ENCODE measurements at places on chromosomes 7 and 10. TPM values are rescaled to one million over a fixed set of nuclear protein-coding genes. Genes with fewer than 3 reads are reported as not detected.

DNA sequence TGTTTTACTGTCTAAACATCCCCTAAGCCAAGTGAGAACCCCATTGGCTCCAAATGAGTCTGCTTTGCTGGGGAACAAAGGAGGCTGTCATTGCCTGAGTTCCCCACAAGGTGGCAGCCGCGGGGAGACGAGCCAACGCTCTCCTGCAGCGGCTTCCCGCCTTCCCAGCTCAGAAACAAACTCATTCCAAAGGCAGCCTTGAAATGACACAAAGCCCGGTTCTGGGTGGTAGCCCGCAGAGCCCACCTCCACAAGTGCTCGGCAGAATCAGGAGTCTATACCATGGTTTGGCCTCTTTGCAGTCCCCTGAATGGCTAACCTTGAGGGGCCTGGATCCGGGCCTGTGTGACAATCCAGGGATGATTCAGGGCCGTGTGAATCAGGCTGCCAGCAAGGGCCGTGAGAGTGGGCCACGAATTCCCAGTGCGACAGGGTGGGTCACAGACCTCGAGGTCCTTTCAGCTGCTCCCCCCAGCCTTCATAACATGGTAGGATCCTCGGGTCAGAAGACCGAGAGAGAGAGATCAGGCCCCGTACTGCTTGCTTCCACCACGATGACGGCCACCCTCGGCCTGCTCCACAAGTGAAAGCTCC lies 79.7 kb downstream of the DLG5 start:
- no peak for DNase-seq

DNA sequence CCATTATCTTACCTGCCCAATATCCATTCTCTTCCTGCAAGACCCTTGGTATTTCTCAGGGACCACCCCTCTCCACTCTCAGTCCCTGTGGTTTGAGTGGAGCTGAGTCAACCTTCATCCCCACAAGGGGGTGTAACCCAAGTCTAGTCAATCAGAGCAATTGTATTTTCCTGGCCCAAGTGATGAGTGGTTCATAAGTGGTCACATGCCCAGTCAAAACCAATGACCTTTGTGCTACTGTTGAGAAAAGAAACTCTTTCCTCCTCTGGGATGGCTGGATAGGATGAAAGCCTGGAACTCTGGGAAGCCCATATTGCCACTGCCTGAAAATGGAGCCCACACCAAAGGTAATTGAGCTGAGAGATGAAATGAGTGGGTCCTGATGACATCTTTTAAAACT lies 93.6 kb downstream of the SNX10 start:
- no peak for DNase-seq

Gene BET1
- 35.4 TPM for total RNA-seq

Gene FEZF1
- not detected for total RNA-seq

GRCh38 chr7:142177869-142178268 lies 66.4 kb downstream of the MGAM2 start:
- DNase-seq, result no peak

GRCh38 chr10:14838582-14839304 lies 637 bp downstream of the HSPA14 start:
- DNase-seq, result no peak

Gene ACSM6
- total RNA-seq, result not detected

DNA sequence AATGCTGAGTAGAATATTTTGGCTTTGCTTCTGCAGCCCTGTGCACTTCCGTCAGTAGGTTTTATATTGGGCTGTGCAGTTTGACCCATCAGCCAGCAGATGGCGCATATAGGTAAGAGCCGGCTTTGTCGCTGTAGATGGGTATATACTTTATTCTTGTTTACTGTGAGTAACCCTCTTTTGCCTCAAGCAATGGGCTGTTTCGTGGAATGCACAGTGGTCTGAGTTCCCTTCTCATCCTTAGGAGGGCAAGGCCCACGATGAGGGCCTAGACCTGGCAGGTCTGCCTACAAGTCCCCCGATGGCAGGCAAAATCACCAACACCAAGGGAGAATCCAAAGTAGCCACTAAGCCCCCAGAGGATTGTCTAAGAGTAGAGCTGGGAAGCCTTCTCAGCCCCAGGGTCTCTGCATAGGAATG lies 1002.9 kb upstream of the KCND2 start:
- DNase-seq, result peak; percentile 31

- no peak for DNase-seq
These were observed 422.1 kb downstream of the RPS24 start for GRCh38 chr10:78455811-78456210.

DNA sequence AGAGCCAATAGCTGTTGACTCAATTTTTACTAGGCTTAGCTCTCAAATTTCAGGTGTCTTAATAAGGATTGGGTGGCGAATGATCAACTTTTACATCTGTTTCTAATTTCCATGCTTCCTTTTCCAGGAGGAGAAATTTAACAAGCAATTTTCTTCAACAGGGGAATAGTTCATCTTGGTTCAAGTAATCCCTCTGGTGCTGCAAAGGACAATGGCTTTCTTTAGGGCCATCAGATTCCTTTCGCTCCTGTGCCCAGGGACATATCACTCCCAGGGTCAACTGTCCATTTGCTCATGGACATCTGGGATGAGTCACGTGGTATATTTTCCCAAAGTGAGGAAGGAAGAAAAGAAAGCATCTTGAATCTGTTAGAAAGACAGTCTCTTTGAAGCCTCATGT lies 313.3 kb downstream of the FRMD4A start:
- no peak for DNase-seq

Gene ANKRD61
- not detected for total RNA-seq

DNA sequence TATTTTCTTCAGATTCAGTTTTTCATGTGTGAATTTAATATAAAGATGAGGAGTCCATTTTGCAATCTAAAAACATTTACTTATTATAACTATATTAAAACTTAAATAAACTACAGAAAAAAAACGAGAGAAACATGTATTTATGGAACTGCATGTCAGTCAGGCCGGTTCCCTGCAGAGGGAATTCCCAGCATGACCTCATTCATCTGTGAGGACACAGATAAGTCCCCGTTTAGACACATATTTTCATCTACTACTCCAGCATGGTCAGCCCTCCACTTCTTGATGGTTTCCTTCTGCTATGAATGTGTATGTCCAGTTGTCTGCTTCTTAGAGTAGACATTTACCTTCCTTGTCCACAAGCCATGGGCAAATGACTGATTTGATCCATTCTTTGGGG lies 339.1 kb downstream of the SEMA3D start:
- no peak for DNase-seq

DNA sequence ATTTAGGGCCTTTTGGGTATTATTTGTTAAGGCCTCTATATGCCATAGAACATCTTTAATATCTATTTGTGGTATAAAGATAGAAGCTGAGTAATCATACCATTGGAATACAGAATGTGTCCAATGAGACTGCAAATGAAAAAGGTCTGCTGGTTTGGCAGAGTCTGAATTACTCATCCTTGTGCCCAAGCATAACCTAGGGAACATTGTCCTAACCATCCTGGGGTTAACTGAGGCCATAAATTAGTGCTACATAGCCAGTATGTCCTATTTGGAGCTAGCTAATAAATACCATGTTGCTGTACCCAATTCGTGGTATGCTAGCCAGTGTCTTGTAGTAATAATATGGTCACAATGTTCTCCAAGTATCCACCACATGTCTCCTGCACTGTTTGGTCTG lies 117.1 kb downstream of the ANKRD26 start:
- no peak for DNase-seq

GRCh38 chr10:132571650-132572544 lies 34.3 kb downstream of the INPP5A start:
- peak; percentile 90 for DNase-seq

- DNase-seq, result no peak
These were observed 478.9 kb downstream of the KCNMA1 start for GRCh38 chr10:77158666-77159065.

GRCh38 chr7:42502022-42502421 lies 265.0 kb upstream of the GLI3 start:
- no peak for DNase-seq

Gene HOXA1
- total RNA-seq, result 2.8 TPM

DNA sequence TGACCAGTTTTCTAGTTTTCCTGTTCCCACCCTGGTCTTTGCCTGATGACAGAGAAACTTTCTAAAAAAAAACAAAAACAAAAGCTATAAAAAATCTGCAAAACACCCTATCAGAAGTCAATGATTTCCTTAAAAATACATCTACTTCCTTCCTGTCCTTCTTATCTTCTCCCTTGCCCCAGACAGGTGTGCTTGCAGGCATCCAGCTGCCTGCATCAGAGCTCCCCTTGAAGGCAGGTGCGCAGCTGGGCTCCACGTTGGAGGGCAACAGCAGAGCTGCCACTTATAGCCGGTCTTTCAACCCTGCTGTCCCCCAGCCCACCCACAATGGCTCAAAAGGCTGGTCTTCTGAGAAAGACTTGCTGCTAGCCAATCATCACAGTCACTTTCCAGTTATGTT lies 29.8 kb downstream of the UBE2D4 start:
- no peak for DNase-seq

Gene STN1
- total RNA-seq, result 28.1 TPM

Gene UCN3
- not detected for total RNA-seq

DNA sequence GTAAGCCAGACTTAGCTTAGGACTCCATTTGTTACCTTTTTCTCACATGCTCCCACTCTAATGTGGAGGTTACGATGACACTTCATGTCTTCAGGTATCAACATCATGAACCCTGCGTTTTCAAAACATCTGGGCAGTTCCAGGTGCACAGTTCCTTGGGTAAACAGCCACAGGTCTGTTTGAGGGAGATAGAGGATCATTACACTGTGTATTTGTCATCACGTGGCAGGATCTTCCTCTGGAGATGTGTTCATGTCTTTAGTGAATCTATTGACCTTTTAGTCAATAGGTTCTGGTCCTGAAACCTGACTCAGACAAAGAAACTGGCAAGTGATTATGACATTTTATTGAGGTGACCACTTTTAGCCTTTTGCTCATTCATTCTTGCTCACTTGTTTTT lies 145.5 kb downstream of the ANKRD7 start:
- DNase-seq, result no peak

Gene ICA1
- 20.7 TPM for total RNA-seq

DNA sequence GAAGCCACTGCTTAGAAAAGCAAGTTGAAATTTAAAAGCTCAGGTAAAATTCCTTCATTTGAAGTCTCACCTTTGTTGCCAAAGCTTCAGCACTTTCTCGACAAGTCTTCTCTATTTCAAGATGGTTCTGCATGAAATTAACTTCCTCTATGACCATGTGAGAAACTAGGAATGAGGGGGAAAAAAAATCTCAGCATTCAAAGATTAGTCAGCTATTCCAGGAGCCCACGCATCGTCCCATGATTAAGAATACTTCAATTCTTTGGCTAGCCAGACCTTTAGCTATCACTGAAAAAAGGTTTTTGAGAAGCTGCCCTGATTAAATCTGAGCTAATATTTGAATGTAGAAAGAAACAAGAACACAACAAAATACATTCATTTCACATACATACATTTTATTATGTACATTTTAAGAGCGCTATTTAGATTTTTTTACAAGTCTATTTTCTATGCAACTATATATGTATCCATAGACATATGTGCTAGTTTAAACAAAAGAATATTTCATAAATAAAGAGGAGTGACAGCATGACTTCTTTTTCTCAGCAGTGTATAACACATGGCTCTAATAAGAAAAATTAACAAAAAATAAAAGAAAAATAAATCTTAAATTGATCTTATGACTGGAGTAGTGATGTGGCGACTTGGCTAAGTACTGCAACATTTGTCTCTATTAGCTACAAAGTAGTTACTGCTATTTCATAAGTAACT lies 44.8 kb downstream of the SHTN1 start:
- peak; percentile 14 for DNase-seq

GRCh38 chr10:54585572-54585971 lies 215.5 kb downstream of the PCDH15 start:
- no peak for DNase-seq

- no peak for DNase-seq
These were observed 1081.6 kb downstream of the SORCS1 start for GRCh38 chr10:106082865-106083264.

Gene GPR26
- 0.55 TPM for total RNA-seq

- no peak for DNase-seq
These were observed 389.1 kb upstream of the COBL start for GRCh38 chr7:51705701-51706100.
